ENCODE measurements at places on chromosomes 7 and 10. TPM values are rescaled to one million over a fixed set of nuclear protein-coding genes. Genes with fewer than 3 reads are reported as not detected.
A peak's percentile ranks its signal among the peaks of the same experiment; 100 is the strongest.

GRCh38 chr10:92789067-92789466 is 59.3 kb upstream of the EXOC6 start:
- H3K36me3 ChIP-seq, result no peaks in the 10 kb centered on the region
- H3K4me3 ChIP-seq, result no peak overlapping the region
- H3K27ac ChIP-seq, result no peak overlapping the region

DNA sequence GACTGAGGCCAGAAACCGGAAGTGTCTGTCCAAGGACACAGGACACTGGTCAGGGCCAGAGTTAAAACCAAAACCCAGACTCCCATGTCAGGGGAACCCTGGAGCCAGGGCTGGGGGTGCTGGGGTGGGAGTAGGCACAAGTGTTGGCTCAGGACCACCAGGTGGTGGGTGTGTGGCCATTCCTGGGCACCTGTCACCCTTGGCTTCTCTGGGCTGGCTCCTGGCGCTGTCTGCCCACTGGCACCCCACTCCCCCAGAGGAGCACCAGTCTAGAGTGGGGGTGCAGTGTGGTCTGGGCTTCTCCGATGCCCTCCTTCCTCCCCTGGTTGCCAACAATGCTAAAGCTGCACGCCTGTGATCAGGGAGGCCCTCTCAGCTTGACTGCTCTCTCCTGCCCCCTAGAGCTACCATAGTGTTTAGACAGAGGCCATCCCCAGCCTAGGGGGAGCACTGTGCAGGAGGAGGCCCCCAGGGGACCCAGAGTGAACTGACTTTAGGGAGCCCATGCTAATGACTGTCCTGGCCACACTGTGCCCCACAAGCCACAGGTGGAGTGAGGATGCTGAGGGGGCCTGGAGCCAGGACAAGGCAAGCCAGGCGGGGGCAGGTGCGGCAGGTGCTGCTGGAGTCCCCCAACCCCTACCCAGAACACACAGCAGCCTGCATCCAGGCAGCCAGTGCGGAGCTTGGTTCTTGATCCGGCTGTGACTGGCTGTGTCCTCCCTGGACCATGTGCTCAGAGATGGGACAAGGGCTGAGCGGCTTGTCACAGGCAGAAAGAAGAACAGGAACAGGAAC is 11.0 kb downstream of the RASGEF1A start:
- peak; percentile 54 for DNase-seq
- no peaks in the 10 kb centered on the region for H3K36me3 ChIP-seq
- no peaks in the 10 kb centered on the region for H3K4me1 ChIP-seq
- H3K27ac ChIP-seq, result no peak overlapping the region
- H3K4me3 ChIP-seq, result no peak overlapping the region

DNA sequence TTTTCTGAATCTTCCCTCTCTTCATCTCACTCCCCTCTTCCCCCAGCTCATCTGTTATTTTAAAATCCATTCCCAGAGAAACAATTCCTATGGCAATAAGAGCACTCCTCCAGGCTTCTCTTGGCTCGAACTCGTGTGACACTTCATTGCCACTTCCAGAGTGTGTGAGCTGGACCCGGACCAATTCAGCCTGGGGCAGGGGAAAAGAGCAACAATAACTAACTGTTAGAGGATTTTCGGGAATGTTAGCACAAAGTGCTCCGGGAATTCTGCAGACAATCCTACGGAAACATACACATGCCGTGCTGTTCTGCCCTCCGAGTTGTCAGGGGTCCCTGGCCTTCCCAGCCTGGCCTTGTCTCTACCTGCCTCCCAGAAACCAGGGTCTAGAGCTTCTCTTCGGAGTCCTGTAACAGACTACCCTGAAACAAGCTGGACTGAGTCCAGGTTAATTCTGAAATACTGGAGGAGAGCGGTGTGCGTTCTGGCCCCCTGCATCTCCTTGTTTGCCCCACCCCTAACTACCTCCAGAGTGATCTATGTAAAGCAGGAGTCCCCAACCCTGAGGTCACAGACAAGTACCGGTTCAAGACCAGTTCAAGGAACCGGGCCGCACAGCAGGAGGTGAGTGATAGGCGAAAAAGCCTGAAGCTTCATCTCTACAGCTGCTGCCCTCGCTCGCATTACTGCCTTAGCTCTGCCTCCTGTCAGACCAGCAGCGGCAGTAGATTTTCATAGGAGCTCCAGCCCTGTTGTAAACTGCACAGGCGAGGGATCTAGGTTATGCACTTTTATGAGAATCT is 11.3 kb downstream of the COL26A1 start:
- DNase-seq, result no peak
- no peak overlapping the region for H3K4me3 ChIP-seq
- H3K27ac ChIP-seq, result no peak overlapping the region
- peaks cover 64% of the 10 kb centered on the region for H3K27me3 ChIP-seq
- no peaks in the 10 kb centered on the region for H3K4me1 ChIP-seq
- no peaks in the 10 kb centered on the region for H3K36me3 ChIP-seq

GPR37 gene
- not detected for total RNA-seq

GRCh38 chr10:79185067-79185774 is 116.5 kb downstream of the ZMIZ1 start:
- H3K4me3 ChIP-seq, result no peak overlapping the region
- peaks cover 11% of the 10 kb centered on the region for H3K36me3 ChIP-seq
- peak; percentile 66 for DNase-seq
- H3K27ac ChIP-seq, result peak overlapping the region; percentile 80

AGAP3 gene
- 342 TPM for total RNA-seq

All from stomach (tissue), 19 donors.